ENCODE measurements at places on chromosomes 2 and 18.
A peak's percentile ranks its signal among the peaks of the same experiment; 100 is the strongest.

DNA sequence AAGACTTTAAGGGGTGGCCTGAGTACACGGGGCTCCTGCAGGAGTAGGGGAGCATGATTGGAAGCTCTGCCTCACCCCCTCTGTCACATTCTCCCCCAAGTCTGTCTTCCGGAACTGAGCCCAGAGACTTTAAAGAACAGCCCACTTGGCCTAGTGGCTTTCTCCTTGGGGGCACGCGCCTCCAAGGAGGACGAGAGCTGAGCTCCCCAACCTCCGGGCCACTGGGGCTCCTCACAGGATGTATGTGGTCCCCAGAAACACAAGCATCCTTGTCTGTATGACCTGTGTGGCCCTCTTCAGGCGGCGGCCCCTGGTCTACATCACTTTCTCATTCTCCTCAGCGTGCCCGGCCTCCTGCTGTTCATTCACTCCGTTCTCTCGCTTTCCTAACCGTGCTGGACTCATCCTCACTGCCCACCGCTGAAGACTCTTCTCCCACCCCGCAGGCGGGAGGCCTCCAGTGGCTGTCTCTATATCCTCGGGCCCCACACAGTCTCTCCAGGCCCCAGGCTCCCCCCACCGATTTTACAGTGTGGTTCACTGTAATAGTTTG, 23.7 kb downstream of the KCNF1 start:
- no peak for DNase-seq

DNA sequence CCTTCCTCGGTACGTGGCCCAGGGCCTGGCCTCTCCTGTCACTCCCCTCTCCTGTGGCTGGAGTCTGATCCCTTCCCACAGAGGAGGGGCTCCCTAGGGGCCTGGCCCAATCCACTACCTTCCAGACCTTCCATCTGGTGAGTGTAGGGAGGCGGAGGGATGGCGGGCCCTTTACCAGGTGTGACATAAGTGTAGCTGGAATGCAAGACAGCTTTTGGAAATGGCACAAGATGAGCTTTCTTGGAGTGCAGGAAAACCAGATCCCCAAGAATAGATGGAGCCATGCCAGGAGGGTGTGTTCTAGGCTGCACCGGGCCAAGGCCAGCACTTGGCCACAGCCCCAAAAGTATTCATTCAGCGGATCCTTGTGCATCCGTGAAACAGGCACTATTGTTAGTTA, 30.1 kb downstream of the IGFBP5 start:
- DNase-seq: no peak

DNA sequence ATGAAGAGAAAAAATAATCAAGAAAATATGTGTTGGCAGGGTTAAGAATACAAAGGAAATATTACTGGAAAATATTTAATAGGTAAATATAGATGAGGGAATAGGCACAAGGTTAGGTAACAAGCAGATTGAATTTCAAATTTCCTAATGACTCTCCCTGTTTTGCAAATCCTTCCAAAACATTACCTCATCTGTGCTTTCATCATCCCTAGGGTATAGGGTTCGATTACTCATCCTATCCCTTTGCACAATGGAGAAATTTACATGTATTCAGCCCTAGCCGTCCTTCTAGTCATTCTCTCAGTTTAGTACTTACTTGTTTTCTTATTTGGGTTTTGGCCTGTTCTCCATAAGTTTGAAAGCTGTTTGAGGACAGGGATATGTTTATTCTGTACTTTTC, 864.6 kb upstream of the FSHR start:
- DNase-seq: no peak

DNA sequence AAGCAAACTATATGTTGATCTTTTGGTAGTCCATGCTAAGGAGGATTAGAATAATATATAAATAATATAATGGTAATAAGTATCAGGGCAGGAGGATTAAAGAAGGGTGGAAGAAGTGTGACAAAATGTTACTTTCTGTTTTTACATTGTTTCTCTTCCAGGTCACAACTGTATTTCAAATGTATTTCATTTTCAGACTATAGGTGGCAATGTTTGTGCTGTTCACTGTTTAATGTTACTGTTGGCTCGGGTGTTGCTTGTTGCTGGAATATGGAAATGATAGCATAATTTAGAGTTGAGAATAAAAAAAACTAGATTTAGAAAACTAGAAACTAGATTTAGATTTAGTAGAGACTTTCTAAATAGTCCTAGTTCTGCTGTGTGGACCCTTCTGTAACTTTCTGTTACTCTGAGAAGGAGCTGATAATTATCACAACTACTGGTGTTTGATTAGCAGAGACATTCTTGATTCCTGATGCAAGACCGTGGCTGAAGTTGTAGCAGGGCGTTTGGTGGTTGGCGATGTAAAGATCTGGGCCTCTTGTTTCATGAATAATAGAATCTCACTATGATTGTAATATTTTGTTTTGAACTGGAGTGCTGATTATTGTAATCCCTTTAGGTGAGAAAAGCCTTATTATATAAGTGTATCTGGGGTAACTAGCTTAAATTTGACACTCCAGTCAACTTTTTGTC, 7.9 kb downstream of the NEDD4L start:
- no peak for DNase-seq

DNA sequence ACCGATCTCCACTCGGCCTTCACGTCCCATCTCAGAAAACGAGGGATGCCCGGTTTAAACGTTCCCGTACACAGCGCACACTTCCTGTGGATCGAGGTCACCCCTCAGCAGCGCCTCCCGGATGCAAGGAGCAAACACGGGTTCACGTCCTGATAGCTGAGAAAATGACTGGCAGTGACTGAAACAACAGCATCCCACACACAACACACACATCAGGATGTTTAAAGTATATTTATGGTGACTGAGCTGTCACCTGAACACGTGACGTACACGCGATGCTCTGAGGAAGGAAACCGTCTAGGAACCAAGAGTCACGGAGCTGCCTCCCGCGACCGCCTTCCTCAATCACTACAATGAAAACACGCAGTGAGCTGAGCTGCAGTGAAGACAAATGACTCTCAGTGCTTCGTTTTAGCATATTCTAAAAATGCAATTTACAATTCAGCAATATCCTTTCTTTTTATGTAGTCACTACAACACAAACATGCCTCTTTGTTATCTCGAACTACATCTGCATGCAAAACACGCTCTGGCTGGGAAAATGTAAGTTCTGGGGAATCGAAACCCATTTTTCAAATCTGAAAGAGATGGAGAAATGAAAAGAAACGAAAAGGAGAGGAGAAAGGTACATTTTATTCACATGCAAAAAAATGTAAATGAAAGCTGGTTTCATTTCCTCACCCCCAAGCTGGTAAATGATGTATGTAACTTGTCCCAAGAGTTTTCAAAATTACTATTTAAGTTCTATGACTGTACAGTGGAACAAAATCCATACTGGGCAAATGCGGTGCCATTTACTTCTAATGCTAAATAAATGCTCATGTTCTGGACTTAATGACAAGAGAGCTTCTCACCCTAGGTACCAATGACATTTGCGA, 19.8 kb downstream of the HDAC4 start:
- DNase-seq: no peak

GRCh38 chr2:16744521-16744920, 78.9 kb upstream of the CYRIA start:
- DNase-seq: no peak

DNA sequence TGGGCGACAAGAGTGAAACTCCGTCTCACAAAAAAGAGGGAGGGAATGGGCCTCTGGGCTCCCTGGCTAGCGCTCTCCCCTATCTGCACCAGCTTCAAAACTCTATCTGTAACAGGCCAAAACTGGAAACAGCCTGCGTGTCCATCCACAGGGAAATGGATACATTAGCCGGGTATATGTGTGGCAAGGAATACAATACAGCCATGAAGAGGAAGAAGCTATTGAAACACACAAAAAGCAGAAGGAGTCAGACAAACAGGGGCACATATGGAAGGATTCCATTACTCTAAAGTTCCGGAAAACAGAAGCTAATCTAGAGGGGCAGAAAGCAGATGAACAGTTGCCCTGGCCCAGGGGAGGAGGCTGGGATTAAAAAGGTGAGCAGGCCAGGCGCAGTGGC, 24.6 kb upstream of the SLC35F6 start:
- DNase-seq: no peak

GRCh38 chr2:229749779-229750178, 35.4 kb upstream of the DNER start:
- no peak for DNase-seq

DNA sequence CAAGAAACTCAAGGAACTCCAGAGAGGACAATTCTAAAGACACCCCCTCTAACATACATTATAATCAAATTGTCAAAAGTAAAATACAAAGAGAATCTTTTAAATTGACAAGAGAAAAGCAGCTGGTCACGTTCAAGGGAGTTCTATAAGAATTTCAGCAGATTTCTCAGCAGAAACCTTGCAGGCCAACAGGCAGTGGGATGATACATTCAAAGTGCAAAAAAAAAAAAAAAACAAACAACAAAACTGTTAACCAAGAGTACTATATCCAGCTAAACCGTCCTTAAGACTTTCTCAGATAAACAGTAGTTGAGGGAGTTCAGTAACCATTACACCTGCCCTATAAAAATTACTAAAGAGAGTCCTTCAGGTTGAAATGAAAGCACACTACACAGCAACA, 33.9 kb downstream of the CCDC138 start:
- DNase-seq: no peak

DNA sequence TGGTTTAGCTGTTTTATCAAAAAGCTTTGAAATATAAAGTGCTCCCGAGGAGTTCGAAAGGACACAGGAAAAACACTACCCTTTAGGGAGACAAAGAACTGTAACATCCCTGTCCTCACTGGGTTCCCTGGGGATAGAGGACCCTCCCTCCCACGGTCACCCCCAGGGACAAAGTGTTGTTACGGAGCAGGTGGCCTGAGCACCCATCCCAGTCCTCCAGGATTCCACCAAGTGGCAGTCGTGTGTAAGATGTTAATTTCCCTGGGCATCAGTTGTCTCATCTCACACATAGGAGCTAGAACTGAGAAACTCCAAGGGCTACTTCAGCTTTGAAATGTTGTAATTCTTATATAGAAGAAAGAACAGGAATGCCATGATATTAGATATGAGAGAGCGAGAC, 137.7 kb downstream of the ALK start:
- DNase-seq: no peak

DNA sequence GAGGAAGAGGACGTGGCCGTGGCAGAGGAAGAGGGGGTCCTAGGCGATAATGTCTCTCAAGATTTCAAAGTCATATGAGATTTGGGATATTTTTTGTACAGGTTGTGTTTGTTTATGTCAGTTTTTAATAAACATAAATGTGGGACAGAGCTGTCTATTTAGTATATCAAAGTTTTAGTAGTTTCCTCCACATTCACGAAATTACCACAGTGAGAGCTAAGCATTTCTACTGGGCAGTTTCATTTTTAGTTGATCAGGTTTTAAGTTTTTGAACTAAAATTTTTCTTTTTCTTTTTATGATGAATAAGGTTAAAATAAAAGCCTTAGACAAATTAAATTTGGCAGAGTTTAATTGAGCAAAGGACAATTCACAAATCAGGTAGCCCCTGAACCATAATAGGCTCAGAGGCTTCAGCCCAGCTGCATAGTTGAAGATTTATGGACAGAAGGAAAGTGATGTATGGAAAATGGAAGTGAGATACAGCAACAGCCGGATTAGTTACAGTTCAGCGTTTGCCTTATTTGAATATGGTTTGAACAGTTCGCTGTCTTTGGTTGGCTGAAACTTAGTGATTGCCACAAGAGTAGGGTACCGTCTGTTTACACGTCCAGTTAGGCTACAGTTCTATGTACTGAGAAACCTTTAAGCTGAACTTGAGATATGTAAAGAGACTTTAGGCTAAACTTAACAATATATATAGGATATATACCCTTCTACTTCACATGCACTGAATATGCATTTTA, 17.1 kb downstream of the SNRPD1 start:
- no peak for DNase-seq

- no peak for DNase-seq
These were observed 568.2 kb downstream of the THSD7B start for GRCh38 chr2:137333386-137334165.

DNA sequence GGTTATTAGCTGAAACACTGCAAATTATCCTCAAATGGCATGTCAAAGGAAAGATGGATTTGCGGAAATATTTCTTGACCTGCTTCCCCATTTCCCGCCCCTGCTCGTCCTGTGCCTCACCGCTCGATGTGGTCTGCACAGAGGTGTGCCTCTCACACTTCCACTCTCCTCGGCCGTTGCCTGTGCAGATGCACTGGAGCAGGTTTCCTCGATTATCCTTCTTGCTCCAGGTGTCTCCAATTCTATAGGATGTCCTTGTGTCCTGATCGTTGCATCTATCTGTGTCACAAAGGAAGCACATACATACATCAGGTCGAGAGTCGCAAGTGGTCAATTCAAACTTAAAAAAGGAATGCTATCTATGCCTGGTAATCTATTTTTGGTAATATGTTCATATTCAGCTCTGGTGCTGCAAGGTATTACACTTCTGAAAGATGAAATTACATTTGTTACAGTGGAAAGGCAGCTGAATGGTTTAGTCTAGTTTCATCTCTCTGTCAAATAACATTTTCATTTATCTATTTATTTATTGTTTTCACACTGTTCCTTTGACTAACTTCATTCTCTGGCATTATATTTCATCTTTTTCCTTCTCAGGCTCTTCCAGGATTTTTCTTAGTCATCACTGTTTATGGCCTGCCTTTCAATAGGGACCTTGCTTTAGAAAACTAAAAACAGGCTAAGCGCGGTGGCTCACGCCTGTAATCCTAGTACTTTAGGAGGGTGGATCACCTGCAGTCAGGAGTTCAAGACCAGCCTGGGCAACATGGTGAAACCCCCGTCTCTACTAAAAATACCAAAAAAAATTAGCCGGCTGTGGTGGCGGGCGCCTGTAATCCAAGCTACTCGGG, 7.6 kb downstream of the FN1 start:
- DNase-seq: no peak

GRCh38 chr2:102618452-102619413, 620 bp upstream of the SLC9A2 start:
- no peak for DNase-seq

- DNase-seq: no peak
These were observed 1.1 kb downstream of the SCG2 start for GRCh38 chr2:223601018-223601417.

GRCh38 chr2:117714110-117714509, 100.4 kb upstream of the DDX18 start:
- no peak for DNase-seq

DNA sequence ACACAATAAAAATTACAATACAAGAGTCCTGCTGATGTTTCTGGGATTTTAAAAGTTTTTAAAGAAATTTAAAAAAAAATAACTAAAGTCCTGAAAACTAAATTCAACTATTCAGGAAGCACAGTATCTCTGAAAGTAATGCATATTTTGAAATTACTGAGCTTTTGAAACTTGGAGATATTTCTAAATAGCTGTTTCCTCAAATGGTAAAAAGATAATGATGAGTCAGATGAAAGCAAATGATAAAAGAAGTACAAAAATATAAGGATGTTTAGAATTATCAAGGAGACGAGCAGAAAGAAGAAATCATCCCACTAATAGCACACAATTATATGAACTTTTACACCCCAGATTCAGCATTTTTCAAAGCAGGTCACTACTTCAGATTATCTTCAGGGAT, 90.2 kb upstream of the SLC25A52 start:
- DNase-seq: peak; percentile 41

- no peak for DNase-seq
These were observed 59.5 kb downstream of the ABCG8 start for GRCh38 chr2:43898134-43898837.

GRCh38 chr2:196331143-196331542, 159.8 kb upstream of the STK17B start:
- no peak for DNase-seq

- no peak for DNase-seq
These were observed 318.0 kb downstream of the MYCN start for GRCh38 chr2:16258350-16258749.

- no peak for DNase-seq
These were observed 96.9 kb downstream of the TGOLN2 start for GRCh38 chr2:85230679-85231467.
